NCI-H2081 (cell line): ENCODE measurements at places on chromosomes 7 and 10.

- DNase-seq: no peak
Measured at GRCh38 chr10:8919280-8919679, 864.8 kb downstream of the GATA3 start.

DNA sequence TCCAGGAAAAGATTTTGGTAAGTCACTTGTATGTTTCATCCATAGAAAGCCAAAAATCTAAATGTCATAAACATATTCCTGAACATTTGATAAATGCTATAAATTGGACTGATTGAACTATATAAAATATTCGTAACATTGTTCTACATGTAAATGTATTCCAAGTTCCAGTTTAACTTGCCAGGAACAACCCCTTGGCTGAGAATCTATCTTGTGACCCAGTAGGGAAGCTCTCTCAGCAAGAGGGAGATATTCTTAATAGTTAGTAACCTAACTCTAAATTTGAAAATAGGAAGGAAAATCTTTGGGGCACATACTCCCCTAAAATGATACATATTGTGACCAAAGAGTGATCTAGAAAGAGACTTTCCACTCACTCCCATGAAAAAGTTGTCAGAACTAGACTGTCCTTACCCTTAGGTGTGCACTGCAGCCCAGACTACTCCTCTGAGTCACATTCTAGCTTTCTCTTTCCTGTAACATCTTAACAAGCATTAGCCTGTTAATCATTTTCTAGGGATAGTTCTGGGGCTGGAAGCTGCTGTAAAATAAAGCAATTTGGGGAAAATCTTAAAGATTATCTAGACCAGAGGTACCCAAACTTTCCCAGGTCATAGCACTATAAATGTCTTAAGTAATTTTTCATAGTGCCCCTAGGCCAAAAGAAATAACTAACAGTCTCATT is 73.7 kb upstream of the SKAP2 start:
- no peak for DNase-seq

DNA sequence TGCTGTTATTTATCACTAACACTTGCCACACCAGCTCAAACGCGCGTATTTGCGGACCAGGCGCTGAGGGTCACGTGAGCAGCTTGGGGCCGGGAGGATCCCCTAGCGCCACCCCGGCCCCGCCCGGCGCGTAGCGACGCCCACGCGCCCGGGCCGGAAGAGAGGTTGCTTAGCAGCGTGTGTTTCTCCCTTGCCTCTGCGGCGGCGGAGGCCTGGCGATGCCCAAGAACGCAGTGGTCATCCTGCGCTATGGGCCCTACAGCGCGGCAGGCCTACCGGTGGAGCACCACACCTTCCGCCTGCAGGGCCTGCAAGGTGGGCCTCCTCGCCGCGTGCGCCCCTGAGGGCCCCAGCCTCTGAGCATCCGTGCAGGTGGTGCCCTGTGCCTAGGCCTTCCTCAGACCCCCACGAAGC is at the start of gene C10orf53:
C10orf53 (plus strand) TSS at position 172 of the 414 bp plus-strand sequence; CDS start at position 219, 47 bp downstream.
- DNase-seq: peak; percentile 79

DNA sequence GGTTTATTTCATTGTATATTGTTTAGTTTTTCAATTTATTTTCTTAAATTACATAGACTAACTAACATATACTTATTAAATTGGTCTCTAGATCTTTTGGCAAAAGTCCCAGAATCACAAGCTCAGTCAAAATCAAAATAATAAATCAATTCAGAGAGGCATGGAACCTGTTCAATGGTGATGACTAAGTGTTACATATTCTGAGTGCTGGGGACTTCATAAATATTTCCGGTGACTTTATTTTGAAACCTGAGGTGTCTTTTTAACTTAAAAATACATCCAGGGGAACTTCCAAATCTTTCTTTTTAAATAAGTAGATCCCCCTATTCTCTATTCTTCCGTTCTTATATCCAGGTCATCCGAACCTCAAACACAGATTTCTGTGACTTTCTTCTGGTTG is 89.6 kb upstream of the ZNF804B start:
- no peak for DNase-seq

- peak; percentile 76 for DNase-seq
Measured at GRCh38 chr7:37920849-37921805, 687 bp downstream of the EPDR1 start.

- no peak for DNase-seq
Measured at GRCh38 chr7:127586346-127586745, 950 bp upstream of the GCC1 start.

- DNase-seq: peak; percentile 30
Measured at GRCh38 chr7:110780712-110781111, 310.2 kb upstream of the LRRN3 start.

GRCh38 chr10:52312942-52313255 is 1.2 kb upstream of the DKK1 start:
- no peak for DNase-seq

DNA sequence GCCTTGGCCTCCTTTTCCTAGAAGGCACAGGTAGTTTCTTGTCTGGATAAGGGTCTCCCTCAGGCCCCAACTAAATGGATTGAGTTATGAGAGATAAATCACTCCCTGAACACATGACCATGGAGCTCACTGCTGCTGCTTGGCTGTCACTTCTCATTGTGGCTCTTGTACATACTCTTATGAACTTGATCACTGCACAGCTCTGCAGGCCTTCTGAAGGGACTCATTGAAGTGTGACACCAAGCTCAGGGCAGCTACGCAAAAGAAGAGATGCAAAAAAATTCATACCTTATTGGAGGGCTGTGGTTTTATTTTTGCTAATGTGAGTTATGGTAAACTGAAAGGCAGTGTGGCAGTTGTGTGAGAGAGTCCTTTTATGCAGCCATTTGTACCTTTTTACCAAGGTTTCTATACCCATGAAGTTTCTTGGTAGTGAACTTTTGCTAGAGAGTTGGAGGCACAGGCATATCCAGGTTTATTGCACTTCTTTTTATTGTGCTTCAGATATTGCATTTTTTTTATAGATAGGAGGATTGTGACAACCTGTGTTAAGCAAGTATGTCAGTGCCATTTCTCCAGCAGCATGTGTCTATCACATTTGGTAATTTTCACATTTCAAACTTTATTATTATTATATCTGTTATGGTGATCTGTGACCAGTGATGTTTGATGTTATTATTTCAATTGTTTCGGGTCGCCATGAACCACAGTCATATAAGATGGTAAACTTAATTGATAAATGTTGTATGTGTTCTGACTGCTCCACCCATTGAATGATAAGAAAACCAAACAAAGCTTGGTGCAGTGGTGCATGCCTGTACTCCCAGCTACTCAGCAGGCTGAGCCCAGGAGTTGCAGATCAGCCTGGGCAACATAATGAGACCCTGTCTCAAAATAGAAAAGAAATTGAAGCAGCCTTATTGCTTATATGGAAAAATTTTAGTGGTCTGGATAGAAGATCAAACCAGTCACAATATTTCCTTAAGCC is 100.6 kb downstream of the LRRC4 start:
- no peak for DNase-seq

DNA sequence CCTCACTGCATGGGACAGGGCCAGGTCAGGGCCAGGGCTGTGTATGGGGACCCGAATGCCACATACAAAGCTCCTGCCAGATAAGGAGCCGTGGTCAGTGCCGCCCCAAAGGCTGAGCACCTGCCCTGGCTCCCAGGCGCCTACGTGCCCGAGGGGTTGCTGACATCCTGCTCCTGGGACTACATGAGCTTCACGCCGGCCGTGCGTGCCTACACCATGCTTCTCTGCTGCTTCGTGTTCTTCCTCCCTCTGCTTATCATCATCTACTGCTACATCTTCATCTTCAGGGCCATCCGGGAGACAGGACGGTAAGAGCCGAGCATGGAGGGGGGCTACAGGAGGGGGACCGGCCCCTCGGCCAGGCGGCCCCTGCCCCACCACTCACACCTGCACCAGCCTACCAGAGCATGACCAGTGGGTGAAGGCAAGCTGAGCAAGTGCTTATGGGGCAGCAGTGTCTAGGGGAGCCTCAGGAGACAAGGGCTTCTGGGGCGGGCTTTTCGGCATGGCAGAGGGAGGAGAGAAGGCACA is 4.9 kb downstream of the OPN4 start:
- DNase-seq: no peak

GRCh38 chr7:66173856-66174255 is 31.3 kb upstream of the TPST1 start:
- no peak for DNase-seq

GRCh38 chr10:3053155-3053554 is 14.2 kb upstream of the PFKP start:
- DNase-seq: no peak

DNA sequence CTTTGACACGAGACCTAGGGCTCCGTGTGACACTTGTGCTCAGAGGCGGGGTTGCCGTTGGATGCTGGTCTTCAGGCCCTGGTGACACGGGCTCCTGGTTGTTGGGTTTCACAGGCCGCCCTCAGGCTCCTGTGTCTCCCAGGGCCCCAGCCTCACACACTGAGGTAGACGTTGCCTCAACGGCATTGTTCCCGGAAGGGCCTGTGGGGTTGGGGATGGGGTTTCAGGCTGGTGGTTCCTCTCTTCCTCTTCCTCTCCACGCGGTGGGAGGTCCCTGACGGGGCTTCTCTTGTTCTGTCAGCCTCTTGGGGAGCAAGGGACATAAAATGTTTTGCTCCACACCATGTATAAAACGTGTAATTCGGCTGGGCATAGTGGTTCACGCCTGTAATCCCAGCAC is 125.1 kb downstream of the TRRAP start:
- no peak for DNase-seq

DNA sequence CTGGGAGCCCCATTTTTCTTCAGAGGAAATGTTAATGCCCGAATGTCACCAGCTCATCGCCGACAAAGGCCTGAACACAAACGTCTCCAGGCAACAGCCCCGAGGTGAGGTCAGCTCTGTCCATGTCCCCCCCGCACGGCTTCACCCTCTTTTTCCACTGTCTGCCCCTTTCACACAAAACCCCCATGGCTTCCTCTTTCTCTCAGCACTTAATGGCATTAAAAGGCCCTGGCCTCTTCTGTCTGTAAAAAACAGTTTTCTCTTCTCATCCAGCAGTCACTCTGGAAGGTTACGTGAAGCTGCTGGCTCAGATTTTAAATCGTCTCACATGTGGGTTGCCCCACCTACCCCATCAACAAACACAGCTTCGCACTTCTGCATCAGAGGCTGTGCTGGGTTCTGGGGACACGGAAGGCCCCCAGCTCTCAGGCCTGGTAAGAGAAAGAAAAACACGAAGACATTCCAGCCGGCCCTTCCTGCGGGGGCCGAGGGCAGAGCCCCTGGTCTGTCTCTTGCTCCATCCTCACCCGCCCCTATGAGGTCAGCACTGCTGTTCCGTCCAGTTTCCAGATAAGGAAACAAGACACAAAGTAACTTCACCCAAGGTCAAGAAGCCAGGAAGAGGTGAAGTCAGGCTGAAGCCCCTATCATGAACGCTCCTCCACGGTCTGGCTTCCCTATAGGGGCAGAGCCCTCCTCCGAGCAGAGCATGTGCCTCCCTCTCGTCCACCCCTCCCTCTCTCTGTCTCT is 91.1 kb upstream of the PDGFA start:
- DNase-seq: no peak

GRCh38 chr7:121002048-121002756 is 13.7 kb downstream of the CPED1 start:
- no peak for DNase-seq

DNA sequence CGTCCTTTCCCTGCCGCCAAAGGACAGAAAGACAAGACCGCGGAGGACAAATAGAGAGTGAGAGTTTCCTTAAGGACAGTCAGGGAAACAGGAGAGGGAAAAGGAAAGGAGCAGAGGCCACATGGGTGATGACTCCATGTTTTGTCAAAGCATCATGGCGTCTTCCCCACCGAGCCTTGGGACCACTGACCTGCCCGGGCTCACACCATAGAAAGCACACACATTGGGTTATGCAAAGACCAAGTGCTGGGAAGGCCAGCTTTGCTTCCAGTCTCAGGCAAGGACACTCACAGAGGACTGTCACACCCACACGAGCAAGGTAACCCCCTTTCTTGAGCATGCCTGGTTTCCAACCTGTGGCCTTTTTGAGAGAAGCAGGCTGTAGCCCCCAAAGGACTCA is 23.3 kb upstream of the HABP2 start:
- DNase-seq: no peak

GRCh38 chr7:20557116-20557515 is 58.4 kb upstream of the ABCB5 start:
- no peak for DNase-seq

GRCh38 chr7:139423091-139423490 is 60.4 kb downstream of the KLRG2 start:
- DNase-seq: no peak

- DNase-seq: no peak
Measured at GRCh38 chr7:117979954-117980497, 106.8 kb upstream of the CTTNBP2 start.

- DNase-seq: no peak
Measured at GRCh38 chr7:73433924-73434700, 534 bp downstream of the FZD9 start.

GRCh38 chr7:112064627-112065385 is 141.4 kb downstream of the DOCK4 start:
- no peak for DNase-seq

DNA sequence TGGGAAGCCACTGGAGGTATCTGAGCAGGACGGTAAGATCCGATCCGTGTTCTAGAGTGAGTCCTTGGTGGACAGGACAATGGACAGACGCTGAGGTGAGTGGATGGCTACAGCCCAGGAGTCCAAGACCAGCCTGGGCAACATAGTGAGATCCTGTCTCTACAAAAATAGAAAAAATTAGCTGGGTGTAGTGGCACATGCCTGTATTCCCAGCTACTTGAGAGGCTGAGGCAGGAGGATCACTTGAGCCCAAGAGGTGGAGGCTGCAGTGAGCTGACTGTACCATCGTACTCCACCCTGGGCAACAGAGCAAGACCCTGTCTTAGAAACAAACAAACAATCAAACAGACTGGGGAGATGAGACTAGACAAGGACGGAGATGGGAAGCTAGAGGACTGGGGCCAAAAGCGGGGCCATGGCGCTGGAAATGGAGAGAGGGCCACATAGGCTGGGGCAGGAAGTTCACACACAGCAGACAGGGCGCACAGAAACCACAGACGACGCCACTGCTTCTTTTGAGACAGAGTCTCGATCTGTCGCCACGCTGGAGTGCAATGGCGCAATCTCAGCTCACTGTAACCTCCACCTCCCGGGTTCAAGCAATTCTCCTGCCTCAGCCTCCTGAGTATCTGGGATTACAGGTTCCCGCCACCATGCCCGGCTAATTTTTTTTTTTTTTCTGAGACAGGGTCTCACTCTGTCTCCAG is 24.7 kb downstream of the DAGLB start:
- no peak for DNase-seq

DNA sequence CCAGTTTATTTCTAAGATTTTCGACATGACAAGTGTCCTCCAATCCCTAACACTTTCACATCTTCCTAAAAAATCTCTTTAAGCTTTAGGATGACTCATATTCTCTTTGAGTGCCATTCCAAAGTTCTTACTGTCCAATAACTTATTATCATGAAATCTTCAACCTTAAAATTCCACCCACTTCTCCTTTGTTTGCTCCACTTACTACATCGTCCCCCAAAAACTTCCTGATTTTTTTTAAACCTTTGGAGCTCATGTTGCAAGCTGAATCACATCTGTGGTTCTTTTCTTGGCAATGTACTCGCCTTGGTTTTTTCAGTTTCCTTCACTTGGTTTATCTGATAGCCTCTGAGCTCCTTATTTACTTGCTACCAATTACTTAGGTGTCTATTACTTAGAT is 39.2 kb upstream of the JCAD start:
- no peak for DNase-seq
